HuH-7.5 (cell line): ENCODE measurements at places on chromosomes 16 and 17.

DNA sequence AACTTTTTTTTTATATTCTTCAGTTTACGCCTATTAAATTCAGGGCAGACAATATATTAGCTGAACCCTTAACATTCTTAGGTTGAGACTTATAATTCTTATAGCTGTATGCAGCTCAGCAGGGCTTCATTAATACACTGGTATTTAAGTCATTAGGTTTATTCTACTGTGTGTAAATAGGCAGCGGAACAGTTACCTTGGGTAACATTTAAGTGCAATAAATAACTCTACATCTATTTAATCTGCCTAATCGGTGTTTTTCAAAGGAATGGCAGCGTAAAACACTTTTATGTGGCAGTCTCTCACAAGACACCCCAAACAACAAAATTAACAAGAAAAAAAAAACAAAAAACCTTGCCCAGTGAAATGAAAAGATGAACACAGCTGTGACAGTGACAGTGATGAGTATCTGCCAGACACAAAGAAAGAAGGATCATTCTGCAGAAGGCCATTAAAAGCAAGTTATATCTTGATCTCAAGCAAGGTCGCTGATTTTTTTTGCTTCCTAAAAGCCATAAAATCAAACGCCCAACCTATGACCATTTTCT, 32.6 kb downstream of the KCNJ2 start:
- DNase-seq = no peak

DNA sequence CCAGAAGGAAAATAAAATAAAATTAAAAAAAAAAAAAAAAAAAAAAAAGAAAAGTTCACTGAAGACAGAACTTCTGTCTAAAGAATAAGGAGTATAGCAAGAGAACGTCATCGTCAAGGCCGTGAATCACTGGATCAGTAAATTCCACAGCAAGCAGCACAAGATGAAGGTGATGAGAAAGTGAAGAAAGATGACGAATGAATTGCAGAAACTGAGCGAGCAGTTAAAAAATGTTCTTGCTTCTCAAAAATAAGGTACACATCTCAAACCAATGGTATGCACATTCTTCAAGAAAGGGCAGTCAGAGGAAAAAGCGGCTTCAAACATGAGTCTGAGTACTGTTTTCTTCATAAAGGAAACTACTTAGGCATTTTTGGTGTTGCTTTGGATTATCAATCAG, 104.7 kb downstream of the SMG6 start:
- DNase-seq = no peak

DNA sequence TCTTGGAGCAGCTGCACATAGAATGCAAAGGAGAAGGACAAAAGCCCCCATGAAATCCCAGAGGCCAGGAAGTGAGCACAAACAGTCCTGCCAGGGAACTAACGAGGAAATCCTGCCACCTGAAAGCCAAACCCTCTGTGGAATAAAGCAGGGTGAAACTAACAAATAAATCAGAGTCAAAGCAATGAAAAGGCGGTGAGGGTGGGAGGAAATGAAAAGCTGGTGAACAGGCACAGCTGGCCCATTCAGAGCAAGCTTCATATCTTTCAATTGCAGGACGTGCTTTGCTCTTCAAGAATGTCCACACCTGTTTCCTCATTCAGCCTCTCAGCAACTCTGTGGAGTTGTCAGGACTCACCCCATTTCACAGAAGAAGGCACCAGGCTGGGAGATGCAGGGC, 108.1 kb downstream of the ABCC12 start:
- no peak for DNase-seq

- no peak for DNase-seq
Measured at GRCh38 chr16:31868164-31868563, 5.4 kb upstream of the ZNF267 start.

GRCh38 chr16:87067836-87068761, 249.1 kb downstream of the C16orf95 start:
- DNase-seq = peak; percentile 4

- peak; percentile 58 for DNase-seq
Measured at GRCh38 chr17:28744972-28745785, 1.4 kb downstream of the TRAF4 start.

DNA sequence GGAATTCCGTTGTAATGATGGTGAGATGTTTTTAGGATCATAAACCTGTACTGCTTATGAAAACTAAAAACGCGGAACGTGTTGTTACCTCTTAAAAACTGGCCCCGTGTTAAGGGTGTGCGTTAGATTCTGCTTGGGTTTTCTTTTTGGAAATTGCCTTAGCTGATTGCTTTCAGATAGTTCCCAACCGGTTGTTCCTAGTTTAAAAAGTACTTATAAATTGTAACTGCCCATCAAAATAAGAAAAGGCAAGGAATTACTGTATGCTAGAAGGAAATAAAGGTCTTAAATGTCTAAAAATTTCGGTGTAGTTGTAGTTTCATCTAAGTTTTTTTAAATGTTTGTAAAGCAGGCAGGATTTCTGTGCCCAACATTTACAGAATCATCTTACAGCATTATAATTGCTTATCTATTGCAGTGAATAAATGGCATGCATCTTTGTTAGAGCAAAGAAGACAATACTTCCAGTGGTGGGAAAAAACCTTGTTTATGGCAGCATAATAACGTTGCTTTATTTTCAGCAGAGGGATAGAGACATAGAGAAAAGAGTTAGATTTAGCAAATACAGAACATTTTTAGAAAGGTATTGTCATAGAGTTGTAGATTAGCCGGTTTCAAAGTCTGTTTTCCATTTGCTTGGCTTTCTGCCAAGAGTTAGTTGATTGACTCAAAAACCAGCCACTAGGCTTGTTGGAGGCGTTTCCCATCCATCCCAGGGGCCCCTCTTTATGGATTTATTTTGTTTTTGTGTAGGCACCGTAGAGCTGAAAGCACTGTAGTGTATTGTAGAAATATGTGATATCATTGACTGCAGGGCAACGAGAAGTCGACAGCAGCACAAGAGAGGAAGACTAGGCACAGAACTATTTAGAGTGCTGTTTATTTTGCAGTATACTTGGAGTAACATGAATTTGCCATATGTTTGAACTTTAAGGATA, 1.7 kb downstream of the PPM1D start:
- DNase-seq = peak; percentile 91

DNA sequence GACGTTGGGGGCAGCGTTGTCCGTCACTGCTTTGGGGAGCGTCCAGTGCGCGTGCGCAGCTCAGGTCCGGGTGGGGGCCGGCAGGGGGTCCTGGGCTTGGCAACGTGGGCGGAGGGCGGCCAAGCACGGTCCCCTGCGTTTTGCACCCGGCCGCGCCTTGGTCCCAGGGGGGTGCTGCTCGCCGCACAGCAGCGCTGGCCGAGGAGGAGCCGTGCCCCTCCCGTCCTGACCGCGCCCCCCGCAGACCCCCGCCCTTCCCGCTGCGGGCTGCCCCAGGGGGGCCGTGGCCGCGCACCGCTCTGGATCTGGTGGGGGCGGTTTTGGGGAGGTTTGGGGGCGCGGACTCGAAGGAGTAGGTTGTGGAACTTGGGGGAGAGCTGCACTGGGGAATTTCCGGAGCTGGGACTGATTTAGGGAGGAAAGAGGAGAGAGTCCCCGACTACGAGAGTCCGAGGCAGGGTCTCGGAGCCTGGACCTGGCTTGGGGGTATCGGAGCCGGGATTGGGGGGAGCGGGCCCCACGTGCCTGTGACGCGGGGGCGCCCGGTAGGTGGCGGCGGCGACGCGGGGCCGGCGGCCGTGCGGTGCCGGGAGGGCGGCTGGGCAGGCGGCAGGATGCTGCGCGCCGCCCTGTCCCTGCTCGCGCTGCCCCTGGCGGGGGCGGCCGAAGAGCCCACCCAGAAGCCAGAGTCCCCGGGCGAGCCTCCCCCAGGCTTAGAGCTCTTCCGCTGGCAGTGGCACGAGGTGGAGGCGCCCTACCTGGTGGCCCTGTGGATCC, at the start of gene SLC9A5:
Gene SLC9A5, plus strand, starts transcription at position 579 of the 777 bp plus-strand sequence. Its CDS starts 36 bp downstream, at position 615.
- DNase-seq = no peak

DNA sequence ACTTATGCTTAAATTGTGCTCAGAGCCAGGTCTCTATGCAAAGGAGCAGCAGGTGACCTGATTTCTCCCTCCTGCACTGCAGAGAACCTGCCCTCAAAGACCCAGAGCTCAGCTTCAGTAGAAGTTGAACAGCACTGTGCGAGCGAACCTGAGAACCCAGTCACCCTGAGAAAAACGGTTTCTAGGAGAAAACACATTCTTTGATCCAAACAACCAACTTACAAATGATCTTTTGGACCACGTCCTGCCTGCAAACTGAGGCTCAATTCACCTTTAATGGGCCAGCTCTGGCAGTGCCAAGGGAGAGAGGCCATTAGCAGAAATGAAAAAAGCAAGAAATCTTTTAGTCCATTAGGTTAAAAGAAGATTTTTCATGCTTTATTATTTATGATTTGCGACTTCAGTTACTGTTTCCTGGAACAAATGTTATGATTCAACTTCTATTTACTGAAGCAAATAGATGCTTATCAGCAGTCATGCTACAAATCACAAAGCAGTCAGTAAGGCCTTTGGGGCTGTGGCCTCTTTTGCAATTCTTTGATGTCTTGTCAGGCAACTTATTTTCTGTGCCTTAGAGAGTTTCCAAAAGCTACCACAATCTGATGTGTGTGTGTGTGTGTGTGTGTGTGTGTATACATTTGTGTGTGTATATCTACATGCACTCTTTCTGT, 65.7 kb upstream of the LRRC37A3 start:
- no peak for DNase-seq

DNA sequence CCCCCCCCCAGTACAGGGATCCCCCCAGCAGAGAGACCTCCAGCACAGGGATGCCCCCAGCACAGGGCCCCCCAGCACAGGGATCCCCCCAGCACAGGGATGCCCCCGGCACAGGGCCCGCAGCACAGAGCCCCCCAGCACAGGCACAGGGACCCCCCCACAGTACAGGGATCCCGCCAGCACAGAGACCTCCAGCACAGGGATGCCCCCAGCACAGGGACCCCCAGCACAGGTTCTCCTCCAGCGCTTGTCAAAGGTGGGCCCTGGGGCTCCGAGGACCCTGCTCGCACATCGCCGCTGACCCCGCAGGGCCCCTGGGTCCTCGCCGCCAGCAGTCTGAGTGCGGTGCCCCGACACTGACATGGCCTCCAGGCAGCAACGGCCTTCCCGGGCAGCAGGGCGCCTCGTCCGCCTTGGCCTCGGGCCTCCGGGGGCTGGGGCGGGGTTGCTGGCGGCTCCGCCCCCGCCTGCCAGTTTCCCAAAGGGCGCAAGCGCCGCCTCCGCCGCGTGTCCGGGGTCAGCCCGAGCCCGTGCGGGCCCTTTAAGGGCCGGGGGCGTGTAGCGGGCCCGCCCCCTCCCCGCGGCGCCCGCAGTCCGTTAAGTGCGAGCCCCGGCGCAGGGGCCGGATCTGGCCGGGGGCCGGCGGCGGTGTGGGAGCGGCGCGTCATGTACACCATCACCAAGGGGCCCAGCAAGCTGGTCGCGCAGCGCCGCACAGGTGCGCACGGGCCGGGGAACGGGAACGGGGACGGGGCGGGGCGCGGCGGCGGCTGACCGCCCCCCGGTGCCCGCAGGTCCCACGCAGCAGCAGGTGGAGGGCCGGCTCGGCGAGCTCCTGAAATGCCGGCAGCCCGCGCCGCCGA, at the start of gene MCRIP2:
Gene MCRIP2, plus strand, starts transcription at position 503 of the 863 bp plus-strand sequence. Its CDS starts 164 bp downstream, at position 667.
- peak; percentile 94 for DNase-seq

DNA sequence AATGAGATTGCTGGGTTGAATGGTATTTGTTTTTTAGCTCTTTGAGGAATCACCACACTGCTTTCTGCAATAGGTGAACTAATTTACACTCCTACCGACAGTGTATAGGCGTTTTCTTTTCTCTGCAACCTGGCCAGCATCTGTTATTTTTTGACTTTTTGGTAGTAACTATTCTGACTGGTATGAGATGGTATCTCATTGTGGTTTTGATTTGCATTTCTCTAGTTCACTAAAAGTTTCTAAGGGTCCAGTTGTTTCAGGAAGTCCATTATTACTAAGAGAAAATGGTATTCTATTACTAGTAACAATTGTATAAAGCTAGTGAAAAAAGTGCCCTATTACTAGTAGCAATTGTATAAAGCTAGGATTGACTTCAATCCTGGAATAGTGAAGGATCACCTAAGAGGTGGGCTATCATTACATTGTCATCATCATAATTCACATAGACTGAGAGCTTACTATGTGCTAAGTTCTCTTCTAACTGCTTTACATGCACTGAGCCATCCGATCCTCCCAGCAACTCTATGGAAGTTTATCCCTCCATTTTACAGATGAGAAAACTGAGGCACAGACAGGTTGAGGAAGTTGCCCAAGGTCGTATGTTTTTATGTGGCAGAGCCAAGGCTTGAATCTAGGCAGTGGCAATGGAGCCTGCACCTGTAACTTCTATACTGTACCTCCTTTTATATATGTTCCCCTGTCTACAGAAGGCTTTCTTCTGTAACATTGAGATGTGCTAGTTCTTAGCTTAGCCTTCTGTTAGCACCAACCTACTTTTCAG, 13.4 kb upstream of the SMIM36 start:
- DNase-seq = no peak

DNA sequence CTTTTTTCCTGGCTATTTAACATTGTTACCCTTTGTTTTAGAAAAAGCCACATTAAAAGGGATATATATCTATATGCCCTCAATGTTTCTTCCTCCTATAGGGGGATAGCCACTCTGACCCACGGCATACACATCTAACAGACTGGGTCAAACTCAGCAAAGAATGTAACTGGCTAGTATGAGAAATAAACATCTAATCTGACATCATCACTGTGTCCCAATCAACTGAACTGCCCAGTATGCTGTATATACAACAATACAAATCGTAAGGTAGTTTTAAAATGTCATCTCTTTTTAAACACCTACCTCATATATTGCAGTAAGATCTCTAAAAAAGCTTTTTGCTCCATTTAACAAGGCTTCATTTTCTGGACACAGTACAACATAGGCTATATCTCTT, 39.9 kb upstream of the INTS2 start:
- DNase-seq = no peak

- DNase-seq = peak; percentile 72
Measured at GRCh38 chr17:1147664-1148063, 32.1 kb downstream of the ABR start.

GRCh38 chr17:38322897-38323296, 20.9 kb downstream of the GPR179 start:
- no peak for DNase-seq

GRCh38 chr17:74211912-74212208, 1.5 kb upstream of the TTYH2 start:
- no peak for DNase-seq
